NCI-H2081 treated with DMSO at 0.1 percent for 48 hours (cell line): ENCODE measurements at places on chromosomes 2 and 18.

DNA sequence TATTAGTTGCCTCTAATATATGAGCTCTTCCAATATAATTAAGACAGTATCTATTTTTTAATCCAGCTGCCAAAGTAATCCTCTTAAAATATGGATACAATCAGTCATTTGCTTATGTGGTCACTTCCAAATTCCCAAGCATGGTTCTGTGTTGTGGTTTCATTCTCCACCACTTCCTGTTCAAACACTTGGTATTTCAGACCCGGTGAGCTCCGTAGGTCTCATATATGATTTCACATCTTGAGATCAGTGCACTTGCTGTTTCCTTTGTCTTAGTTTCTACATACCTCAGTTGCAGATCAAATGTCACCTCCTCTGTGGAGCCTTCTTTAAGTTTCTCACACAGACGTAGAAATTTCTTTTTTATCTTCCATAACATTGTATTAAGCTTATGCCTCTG, 254.2 kb downstream of the KCNS3 start:
- no peak for DNase-seq

- DNase-seq = no peak
These were observed at the start of gene CLIP4 for GRCh38 chr2:29114946-29115609. Gene CLIP4 (plus strand): TSS chr2:29115415. CDS start chr2:29121389, 5,974 bp downstream.

- DNase-seq = no peak
These were observed 398.3 kb downstream of the FBXO15 start for GRCh38 chr18:73749304-73749703.

DNA sequence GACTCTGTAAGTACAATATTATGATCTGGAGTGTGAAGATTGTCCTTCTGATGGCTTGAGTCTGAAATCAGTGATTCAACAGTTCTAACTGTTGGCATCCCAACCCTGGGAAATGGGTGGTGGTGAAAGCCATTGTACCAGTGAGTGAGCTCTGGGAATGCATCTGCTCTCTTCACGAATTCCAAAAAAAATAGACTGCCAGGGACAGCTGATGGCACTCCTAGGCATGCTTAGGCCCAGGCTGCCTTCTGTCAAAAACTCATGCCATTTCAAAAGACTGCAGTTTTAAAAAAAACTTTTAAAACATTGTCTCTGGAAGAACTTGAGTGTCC, 20.3 kb downstream of the OXER1 start:
- no peak for DNase-seq

DNA sequence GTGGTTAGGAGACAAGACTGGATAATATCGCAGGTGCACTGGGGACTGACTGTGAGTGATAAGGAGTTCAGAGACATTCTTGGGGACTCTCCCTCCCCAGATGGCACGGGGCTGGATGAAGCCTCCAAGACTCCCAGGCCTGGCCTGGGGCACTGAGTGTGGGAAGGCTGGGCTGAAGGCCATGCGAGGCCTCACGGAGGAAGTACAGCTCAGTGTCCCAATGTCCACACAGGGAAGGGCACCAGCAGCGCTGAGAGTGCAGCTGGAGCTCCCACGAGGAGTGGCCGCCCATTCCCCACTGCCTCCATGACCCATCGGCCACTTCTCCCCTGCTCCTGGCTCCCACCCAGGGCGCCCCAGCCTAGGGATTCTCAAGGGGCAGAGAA, 6.5 kb downstream of the MFSD2B start:
- no peak for DNase-seq

DNA sequence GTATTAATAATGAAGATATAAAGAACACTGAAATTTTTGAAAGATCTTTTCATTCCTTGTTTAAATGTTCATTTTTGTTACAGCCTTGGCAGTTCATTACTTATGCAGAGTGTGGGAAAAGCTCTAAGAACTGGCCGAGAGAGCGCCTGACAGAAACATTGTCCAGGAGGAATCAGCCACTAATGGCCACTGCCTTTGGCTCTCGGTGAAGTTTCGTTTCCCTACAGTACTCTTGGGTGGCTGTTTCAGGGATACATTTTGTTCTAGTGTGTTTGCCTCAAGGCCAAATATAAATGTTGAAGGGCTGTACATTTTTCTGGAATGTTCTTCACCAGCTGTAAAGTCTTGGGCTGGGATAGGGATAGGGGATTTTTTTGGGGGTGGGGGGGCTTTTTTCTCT, 10.7 kb downstream of the SPTBN1 start:
- DNase-seq = no peak
